ENCODE measurements at places on chromosomes 13 and 19. TPM values are rescaled to one million over a fixed set of nuclear protein-coding genes. Genes with fewer than 3 reads are reported as not detected.

The KLK15 gene
- total RNA-seq = not detected

The PTGER1 gene
- total RNA-seq = 2.8 TPM

The BCAM gene
- total RNA-seq = 77.7 TPM

The ARRDC5 gene
- 0.49 TPM for total RNA-seq

The PLIN3 gene
- total RNA-seq = 41.7 TPM

The CEACAM4 gene
- total RNA-seq = 4.0 TPM

The BLVRB gene
- total RNA-seq = 97.4 TPM

The B3GNT8 gene
- 4.2 TPM for total RNA-seq

The DAND5 gene
- not detected for total RNA-seq

The SIX5 gene
- 15.0 TPM for total RNA-seq

The SIGLEC10 gene
- 20.3 TPM for total RNA-seq

The AXL gene
- total RNA-seq = 157 TPM

The EVI5L gene
- 12.1 TPM for total RNA-seq

The ATP1A3 gene
- total RNA-seq = not detected

The TEX26 gene
- not detected for total RNA-seq

The EXOC3L2 gene
- total RNA-seq = 2.2 TPM

The KCTD15 gene
- total RNA-seq = 72.2 TPM

The GNG8 gene
- total RNA-seq = not detected

The CEACAM16 gene
- not detected for total RNA-seq

The ZNF723 gene
- total RNA-seq = not detected

The AMER2 gene
- total RNA-seq = not detected

The EFNA2 gene
- total RNA-seq = not detected

The KCNN1 gene
- not detected for total RNA-seq

The PRR36 gene
- not detected for total RNA-seq

The CPB2 gene
- not detected for total RNA-seq

The CGB5 gene
- total RNA-seq = not detected

The KLK12 gene
- not detected for total RNA-seq

The C19orf38 gene
- 2.4 TPM for total RNA-seq

The CASP14 gene
- not detected for total RNA-seq

The SLC25A41 gene
- total RNA-seq = 0.71 TPM

The CD209 gene
- 6.8 TPM for total RNA-seq

The SPRED3 gene
- total RNA-seq = 4.1 TPM

The C19orf25 gene
- 28.6 TPM for total RNA-seq

The FFAR3 gene
- not detected for total RNA-seq
